ENCODE measurements at places on chromosomes 1 and 21.

DNA sequence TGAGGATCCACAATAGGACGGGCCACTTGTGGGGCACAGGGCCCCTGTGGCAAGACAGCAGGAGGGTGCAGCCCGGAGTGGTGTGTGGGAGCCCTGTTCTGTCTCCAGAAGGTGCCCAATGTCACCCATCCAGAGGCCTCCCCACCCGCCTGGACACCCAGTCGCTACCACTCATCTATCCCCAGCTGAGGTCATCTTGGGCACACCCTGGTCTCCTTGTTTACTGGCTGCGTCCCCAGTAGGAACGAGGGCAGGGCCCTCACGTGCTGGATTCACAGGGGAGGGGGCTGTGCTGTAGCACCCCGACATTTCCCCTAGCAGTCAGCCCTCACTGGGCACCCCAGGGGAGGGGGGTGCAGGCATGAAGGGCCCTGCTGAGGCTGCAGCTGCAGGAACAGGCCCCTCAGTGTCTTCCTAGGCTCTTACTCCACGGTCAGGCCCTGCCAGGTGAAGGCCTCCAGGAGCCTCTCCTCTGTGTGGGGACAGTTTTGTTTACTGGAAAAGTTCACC, 2.3 kb upstream of the TNNT2 start:
- no peak for DNase-seq

DNA sequence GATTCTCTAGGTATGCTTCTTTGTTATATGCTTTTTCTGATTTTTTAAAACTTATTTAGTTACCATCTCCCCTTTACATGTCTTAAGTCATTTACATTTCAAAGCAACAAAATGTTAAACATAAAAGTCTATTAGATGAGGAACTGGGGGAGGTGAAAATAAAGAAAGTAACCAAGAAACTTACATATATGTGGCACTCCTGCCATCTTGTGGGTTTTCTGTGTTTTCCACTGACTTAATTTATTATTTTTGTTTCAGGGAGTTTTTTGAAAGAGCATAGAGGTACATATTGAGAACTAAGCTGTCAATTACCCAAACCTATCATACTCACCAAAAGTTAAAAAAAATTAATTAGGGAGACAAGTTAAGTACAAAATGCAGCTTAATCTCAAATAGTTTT, 1531.1 kb downstream of the MRPL39 start:
- no peak for DNase-seq

DNA sequence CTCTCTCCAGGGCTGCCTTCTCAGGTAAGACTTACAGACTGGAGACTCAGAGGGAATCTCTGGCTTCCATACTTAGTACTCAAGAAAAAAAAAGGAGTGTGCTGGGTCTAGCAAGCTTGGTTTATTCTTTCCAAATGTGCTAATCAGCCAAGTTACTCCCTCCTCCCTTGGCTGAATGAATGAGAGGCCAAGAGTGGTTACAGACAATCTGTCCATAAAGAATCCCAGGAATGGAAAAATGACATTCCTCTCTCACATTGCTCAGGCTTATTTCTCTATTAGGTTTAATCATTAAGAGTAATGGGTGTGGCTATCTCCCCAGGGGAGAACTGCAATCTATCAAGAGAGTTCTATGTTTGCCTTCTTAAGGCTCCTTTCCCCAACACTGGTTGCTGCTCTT, 547.3 kb upstream of the PLXNA2 start:
- no peak for DNase-seq

GRCh38 chr1:168963601-168964000, 142.9 kb upstream of the ATP1B1 start:
- DNase-seq: no peak

DNA sequence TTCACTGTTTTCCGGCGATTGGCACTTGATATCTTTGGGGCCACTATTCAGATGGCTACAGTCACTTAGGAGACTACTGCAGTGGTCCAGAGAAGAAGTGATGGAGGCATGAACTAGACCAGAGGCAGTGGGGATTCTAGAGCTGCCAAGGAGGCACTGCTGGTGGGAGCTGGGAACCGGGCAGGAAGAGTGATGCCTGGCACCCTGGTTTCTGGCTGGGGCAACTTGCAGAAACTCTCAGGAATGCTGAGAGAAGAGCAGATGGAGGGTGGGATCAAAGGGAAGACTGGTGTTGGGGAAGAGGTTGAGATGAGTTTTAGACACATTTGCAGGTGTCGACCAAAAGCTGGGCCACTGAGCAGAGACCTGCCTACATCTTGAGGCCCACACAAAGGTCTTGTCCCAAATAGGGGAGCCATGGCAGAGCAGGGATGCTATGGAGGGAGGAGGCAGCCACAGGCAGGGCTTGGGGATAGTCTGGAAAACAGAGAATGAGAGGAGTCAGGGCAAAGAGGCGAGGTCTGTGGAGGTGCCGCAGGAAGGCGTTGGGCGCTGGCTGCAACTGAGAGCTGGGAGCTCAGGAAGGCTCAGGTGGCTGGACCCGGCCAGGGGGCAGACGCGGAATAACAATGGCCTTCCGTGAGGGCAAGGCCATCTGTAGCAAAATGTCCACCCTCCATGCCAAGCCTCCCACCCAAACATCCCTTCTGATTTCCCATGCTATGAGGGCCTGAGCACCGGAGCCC, 118.9 kb downstream of the TOMM20 start:
- no peak for DNase-seq

DNA sequence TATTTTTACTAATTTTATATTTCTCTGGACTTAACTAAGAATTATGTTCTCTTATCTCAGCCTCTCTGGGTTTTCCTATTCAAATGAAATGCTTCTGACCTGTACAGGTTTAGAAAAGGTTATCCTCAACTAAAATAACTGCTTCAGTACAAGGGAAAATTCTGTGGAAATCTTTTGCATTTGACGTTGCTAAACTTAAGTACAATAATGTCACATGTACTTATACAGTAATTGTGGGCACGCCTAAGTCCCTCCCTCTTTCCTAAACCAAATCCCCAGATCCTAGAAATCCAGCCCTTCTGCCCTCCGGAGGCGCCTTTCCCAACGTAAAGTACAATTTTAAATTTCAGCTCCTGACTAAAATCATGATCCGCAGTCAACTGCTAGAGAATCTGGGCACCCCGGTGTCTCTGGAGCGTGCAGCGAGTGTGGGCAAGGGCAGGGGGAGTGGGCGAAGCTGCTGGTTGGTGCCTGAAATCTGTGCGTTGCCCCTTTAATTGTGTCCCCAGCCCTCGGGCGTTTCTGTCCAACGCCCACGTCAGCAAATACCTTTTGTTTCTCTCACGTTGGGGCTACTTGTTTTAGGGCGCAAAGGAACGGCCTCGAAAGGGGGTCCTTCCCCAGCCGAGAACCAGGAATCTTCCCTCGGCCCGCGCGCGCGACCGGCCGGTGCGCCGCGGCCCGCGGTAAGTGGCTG, at the start of gene ZBTB8A:
Gene ZBTB8A, plus strand, starts transcription at position 541 of the 697 bp plus-strand sequence. CDS start 53,505 bp downstream, outside the sequence.
- no peak for DNase-seq

DNA sequence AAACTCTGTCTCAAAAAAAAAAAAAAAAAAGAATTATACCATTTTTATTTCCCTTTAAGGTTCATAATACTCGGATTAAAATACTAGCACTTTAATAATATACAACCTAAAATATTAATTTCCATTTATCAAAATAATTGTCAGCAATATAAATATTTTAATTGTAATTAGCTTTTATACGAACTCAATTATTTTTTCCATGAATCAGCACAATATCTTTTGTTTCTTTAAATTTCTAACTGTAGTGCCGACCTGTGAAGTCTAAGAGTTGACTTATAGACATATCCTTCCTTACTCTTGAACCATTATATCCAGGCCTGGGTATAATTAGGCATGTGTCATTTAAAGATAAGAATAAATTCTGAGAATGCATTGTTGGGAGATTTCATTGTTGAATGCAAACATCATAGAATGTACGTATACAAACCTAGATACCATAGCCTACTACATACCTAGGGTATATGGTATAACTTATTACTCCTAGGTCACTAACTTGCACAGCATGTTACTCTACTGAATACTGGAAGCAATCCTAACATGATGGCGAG, 996.7 kb upstream of the TMPRSS15 start:
- DNase-seq: no peak

DNA sequence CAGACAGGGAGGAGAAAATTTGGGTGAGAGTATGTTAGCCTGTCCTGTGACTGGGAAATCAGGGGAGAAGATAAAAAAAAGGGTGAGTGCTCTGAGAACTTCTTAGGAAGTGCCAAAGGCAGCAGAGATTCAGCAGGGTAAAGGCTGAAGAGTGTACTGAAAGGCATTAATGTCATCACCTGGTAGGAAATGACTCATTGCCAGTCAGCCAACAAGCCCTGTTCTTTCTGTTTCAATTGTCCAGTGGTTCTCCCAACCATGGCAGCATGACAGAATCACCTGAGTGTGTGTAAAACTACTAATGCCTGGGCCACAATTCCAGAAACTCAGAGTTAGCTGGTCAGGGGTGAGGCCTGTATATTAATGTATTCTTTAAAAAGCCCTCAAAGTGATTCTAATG, 83.5 kb downstream of the INTS7 start:
- no peak for DNase-seq
